ENCODE measurements at places on chromosomes 16 and 17.
A peak's percentile ranks its signal among the peaks of the same experiment; 100 is the strongest.

- DNase-seq = no peak
These were observed 88.8 kb upstream of the GSE1 start for GRCh38 chr16:85524365-85524629.

GRCh38 chr17:34140006-34140405, 115.1 kb upstream of the CCL2 start:
- no peak for DNase-seq

- DNase-seq = no peak
These were observed 205.9 kb downstream of the HS3ST3A1 start for GRCh38 chr17:13395862-13396261.

GRCh38 chr17:66634193-66634592, 200.7 kb upstream of the CACNG5 start:
- DNase-seq = no peak

DNA sequence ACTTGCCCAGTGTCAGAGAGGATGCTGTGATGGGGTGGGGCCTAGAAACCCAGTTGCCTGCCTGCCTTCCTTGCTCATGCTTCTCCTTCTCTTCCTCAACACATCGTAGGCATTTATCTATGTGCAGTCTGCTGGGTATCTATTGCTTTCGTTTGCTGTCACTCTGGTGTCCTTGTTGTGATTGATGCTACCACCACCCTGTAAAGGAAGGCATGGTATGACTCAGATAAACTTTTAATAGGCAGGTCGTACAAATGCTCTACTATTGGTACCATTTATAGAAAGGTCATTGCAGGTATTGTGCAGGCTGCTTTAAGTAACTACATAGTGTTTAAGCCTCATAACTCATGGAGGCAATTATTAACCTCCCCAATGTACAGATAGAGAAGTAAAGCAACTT, 368.9 kb downstream of the UTP18 start:
- no peak for DNase-seq

- DNase-seq = no peak
These were observed 68.8 kb downstream of the GPR139 start for GRCh38 chr16:20004931-20005330.

DNA sequence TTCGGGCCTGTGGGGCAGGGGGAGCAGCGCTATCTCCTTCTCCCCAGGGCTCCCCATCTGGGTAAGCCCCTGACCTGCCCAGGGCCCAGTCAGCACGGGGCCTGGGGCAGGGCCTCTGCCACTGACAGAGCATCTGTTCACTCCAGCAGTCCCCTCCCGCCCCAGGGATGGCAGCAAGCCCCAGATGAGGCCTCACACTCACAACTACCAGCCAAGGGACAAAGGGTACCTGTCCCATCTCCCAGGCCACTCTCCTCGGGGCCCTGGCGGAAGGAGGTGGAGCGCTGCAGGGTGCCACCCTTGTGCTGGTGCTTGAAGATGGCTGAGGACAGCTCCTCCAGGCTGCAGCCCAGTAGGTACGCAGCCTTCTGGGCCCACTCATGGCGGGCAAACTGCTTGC, 64.8 kb downstream of the MYO18A start:
- DNase-seq = no peak

- DNase-seq = peak; percentile 56
These were observed 79.8 kb downstream of the CMIP start for GRCh38 chr16:81524382-81524781.

DNA sequence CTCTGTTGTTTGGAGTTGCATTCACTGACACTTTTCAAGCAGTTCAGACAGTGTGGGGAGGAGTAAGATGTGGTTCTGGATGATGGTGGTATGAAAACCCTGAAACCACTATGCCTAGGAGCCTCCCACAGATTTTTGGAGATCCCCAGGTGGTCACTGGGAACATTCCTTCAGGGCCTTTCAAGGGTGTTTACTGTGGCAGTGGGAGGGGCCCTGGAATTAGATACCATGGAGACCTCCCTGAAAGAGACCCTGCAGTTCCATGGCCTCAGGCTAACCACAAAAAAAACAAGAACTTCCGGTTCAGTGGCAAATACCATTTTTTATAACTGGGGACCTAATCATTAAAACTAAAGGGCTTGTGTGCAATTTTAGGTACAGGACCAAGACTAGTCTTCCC, 79.9 kb downstream of the TMEM100 start:
- DNase-seq = no peak
